ENCODE measurements at places on chromosomes 11 and 22. TPM values are rescaled to one million over a fixed set of nuclear protein-coding genes. Genes with fewer than 3 reads are reported as not detected.

DNA sequence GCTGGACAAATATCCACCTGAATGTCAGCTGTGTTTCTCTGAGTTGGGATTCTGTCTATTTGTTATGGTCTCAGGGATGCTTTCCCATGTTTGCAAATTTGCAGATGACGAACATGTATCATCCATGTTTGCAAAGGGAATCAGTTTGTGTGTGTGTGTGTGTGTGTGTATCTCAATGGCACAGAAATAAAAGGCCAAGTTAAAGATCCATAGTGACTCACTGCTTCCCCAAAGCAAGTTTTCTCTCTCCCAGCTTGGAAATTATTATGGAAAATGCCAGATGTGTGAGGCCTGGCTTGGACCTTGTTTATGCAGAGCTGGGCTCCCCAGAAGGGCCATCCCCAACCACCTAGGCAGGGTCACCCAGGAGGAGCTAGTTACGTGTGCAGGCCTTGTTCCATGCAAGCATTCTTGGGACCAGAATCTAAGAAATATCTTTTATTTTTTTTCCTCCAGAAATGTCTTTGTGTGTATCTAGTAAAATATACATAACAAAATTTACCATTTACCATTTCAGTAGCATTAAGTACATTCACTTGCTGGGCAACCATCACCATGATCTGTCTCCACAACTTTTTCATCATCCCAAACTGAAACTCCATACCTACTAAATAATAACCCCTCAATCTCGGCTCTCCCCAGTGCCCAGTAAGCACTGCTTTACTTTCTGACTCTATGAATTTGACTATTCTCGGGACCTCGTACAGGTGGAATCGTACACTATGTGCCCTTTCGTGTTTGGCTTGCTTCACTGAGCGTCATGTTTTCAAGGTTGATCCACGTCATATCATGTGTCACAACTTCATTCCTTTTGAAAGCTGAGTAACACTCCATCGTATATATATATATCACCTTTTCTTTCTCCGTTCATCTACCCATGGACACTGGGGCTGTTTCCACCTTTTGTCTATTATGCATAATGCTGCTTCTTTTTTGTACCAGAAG is 56.6 kb upstream of the WNT7B start:
- H3K4me1 ChIP-seq = no peaks in the 10 kb centered on the region
- no peak overlapping the region for H3K27ac ChIP-seq
- no peak overlapping the region for H3K4me3 ChIP-seq

Gene GLB1L2
- 9.1 TPM for total RNA-seq

Gene CDC42EP1
- 31.0 TPM for total RNA-seq

Gene P4HA3
- total RNA-seq = not detected

GRCh38 chr11:13098063-13098462 is 88.9 kb downstream of the RASSF10 start:
- DNase-seq = no peak
- no peaks in the 10 kb centered on the region for H3K27me3 ChIP-seq
- H3K27ac ChIP-seq = no peak overlapping the region
- H3K4me3 ChIP-seq = no peak overlapping the region
- no peaks in the 10 kb centered on the region for H3K36me3 ChIP-seq

Gene HTR3B
- total RNA-seq = not detected

- no peak overlapping the region for H3K27ac ChIP-seq
- no peaks in the 10 kb centered on the region for H3K27me3 ChIP-seq
- H3K36me3 ChIP-seq = no peaks in the 10 kb centered on the region
- H3K4me1 ChIP-seq = peaks cover 5% of the 10 kb centered on the region
- no peak overlapping the region for H3K4me3 ChIP-seq
Measured at GRCh38 chr11:116567721-116568242, 205.0 kb downstream of the BUD13 start.

- H3K4me3 ChIP-seq = peak overlapping the region; percentile 43
- no peaks in the 10 kb centered on the region for H3K36me3 ChIP-seq
- peak overlapping the region; percentile 60 for H3K27ac ChIP-seq
- H3K27me3 ChIP-seq = no peaks in the 10 kb centered on the region
Measured at GRCh38 chr11:1335811-1336761, 26.7 kb upstream of the TOLLIP start.

DNA sequence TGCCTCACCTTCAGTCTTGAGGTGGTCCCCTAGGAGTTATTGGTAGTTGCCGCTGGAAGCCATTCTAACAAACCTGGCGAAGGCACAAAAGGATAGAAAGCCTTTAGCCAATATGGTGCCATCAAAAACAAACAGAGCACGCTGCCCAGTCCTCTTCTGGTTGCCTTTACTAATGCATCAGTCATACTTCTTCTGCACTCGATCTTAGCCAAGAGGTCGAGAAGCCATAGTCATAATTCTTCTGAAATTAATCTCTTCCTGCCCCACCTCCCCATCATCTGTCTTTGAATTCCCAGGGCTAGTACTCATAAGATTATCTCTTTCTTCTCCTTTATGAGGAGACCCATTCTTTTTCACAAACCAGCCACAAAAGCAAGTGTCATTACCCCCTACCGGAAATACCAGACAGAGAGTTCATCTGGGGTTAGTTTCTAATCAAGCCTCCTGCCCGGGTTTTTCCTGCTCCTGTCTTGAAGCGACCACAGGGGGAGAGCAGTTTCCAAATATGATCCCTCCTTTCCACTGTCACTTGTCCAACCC is 21.4 kb upstream of the EHF start:
- no peaks in the 10 kb centered on the region for H3K4me1 ChIP-seq
- H3K27ac ChIP-seq = peak overlapping the region; percentile 87
- no peak for DNase-seq
- H3K36me3 ChIP-seq = no peaks in the 10 kb centered on the region
- H3K27me3 ChIP-seq = no peaks in the 10 kb centered on the region
- H3K4me3 ChIP-seq = no peak overlapping the region

Gene BLID
- not detected for total RNA-seq

DNA sequence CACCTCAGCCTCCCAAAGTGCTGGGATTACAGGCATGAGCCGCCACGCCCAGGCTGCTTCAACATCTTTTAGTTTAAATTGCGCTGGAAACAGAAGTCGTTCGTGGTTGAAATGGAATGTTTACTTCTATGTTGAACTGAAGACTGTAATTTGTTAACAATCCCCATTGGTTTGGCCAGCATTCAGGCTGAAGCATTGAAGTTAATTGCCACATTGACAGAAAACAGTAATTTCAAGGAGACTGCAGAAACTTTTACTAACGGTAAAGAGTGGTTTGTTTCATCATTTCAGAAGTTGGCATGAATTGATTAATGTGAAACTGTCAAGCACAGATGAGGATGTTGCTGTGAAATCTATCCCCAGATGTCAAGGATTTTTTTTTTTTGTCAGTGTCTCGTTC is 14.2 kb downstream of the AP5B1 start:
- DNase-seq = no peak
- H3K4me3 ChIP-seq = no peak overlapping the region
- H3K27ac ChIP-seq = no peak overlapping the region
- no peaks in the 10 kb centered on the region for H3K27me3 ChIP-seq
- no peaks in the 10 kb centered on the region for H3K4me1 ChIP-seq

Gene SYNGR1
- total RNA-seq = 1.2 TPM

Data from Peyer's patch (tissue), 4 donors.